ENCODE measurements at places on chromosomes 7 and 10.

DNA sequence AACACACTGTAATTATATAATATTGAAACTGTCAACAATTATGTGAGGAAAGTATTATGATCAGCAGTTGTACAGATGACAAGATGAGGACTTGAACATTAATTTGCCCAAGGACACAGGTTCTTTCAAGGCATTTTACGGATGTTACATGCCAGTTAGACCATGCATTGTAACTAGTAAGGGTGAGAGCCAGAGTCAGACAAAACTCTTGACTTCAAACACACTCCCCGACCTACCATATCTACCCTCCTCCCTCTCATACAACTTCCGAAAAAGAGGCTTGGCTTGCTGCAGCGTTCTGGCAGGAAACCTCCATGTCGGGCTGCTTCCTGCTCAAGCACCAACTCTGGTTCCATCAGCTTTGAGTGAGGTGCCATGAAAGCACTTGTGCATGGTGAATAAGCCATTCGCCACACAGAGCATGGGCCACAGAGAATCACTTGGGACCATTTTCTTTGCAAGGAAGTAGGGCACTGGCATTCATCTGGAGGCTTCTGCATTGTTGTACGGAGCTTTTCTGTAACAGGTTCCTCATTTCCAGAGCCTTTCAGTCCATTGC is 53.2 kb downstream of the FOXI2 start:
- no peak for DNase-seq

- no peak for DNase-seq
Measured at GRCh38 chr7:67391168-67391567, 394.5 kb downstream of the TYW1 start.

- no peak for DNase-seq
Measured at GRCh38 chr7:28592861-28593260, 180.5 kb downstream of the CREB5 start.

GRCh38 chr10:114511881-114512280 is 107.6 kb upstream of the AFAP1L2 start:
- DNase-seq, result no peak

- DNase-seq, result no peak
Measured at GRCh38 chr10:25120188-25120587, 54.6 kb upstream of the GPR158 start.

DNA sequence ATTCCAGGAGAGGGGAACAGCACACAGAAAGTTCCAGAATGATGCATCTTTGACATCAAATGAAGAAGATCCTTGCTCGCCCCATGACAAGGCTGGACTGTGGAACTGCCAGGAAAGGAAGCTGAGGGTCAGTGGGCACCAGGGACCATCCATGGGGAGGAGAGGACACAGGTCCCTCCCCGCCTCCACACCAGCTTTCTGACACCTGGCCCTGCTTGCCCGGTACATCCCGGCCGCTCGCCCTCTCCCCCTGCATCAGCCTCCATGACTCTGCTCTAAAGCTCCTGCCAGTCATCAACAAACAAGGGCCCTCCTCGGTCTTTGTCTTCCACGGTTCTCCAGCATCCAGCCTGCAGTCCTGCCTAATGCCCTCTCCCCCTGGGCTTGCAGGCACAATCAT is 222.3 kb downstream of the GRID1 start:
- DNase-seq, result no peak

DNA sequence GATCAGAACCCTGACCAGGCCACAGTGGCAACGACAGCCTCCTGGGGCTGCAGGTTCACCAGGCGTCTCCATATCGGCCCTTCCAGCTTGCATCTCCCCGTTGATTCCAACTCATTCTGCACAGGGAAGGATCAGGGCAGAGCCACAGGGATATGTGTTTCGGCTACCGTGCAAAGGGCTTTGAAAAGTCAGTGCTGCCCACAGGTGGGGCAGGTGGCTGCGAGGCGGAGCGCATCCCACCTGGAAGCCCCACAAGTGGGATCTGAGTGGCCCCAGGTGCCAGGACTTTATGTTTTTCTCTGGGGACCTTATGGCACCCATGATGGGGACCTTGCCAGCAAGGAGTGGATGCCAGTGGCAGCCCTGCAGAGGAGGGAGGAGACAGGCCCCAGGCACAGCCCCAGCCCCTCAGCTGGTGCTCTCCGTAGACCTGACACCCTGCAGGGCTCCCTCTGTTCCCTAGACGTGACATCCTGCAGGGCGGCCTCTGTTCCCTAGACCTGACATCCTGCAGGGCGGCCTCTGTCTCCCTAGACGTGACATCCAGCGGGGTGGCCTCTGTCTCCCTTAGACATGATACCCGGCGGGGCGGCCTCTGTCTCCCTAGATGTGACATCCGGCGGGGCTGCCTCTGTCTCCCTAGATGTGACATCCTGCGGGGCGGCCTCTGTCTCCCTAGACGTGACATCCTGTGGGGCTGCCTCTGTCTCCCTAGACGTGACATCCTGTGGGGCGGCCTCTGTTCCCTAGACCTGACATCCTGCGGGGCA is 189.4 kb downstream of the ELFN1 start:
- DNase-seq, result no peak

- DNase-seq, result no peak
Measured at GRCh38 chr7:6701860-6702259, 4.9 kb downstream of the ZNF12 start.

GRCh38 chr10:77641788-77642397 is 4.3 kb upstream of the KCNMA1 start:
- DNase-seq, result peak; percentile 44

GRCh38 chr7:99001482-99002147 is 123.3 kb downstream of the TRRAP start:
- DNase-seq, result no peak

DNA sequence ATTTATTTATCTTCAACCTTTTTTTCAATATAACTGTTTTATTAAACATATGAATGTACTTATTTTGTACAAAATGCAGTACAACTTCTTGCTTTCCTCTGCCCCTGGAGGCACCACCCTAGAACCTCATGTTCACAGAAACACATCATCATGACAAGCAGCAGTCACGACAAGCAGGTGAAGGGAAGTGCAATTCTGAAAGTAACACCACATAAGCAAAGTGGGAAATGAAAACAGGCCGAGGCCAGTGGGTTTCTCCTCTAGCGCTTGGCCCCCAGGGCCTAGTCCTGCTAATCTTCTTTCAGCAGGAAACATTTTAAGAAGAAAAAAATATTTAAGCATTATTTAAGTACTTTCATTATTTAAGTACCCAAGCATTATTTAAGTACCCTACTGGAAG is 598.1 kb downstream of the SH2D4B start:
- DNase-seq, result no peak

DNA sequence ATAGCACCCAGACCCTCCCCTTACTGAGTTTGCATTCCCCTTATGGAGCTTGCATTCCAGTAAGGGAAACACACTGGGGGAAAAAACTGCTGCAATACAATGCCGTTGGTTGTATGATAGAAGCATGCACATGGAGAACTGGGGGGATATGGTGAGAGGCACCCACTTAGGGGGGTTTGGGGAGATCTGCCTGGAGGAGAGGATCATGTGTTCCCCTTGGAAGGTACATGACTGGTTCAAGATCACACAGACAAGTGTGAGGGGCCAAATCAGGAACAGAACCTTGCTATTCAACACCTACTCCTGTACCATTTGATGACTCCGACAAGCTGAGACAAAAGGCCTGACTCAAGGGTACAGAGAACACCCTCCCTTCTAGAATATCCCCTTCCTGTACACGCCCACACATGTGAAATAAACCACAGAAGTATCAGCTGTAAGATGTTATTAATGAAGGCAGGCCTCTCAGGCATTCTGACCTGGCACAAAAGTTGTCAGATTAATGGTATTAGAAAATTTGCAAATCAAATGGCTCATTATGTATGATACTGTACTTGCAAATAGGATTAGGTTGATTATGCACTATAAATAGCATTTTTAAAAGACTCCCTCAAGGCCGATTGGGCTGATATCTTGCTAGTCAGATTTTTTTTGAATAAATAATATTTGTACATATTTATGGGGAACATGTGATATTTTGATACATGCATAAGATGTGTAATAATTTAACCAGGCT is 122.2 kb downstream of the NPY start:
- no peak for DNase-seq

- DNase-seq, result peak; percentile 65
Measured at GRCh38 chr10:105770524-105771212, 1129.6 kb downstream of the SORCS3 start.

GRCh38 chr10:124605001-124605370 is 139.2 kb downstream of the FAM53B start:
- DNase-seq, result no peak

DNA sequence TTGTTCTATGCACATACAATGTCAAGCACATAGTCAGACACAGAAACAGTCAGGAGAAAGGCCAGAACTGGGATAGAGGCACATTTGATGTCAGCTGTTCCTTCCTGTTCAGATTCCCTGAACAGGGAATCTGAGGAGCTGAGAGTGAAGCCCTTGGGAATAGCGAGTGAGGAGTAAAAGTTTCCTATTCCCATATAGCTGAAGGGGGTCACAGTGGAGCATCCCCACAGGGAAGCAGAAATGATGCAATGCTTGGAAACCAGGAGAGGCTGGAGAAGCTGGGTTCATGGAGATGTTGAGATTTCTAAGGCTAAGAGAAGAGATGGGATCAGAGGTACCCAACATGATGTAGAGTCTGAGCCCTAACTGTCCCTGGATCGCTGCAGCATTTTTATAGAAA is 11.3 kb upstream of the PRXL2A start:
- DNase-seq, result no peak

DNA sequence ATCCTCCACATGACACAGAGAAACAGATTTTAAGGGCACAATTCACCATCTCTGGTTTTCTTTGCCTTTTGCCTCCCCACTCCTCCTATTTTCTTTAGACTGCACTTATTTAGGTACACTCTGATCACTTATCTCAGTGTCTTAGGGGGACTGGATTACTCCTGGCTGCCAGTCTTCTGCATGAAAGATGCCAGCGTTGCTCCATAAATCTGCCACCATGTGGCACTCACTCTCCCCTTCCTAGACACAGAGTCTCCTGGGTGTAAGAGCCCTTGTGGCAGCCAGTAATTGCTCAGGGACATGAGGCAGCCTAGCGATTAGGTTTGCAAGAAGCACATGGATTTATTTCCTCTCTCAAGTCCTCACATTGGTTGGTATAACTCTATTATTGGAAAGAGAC is 34.5 kb upstream of the RBM20 start:
- no peak for DNase-seq
